RPMI7951 (cell line): ENCODE measurements at places on chromosomes 7 and 10.

DNA sequence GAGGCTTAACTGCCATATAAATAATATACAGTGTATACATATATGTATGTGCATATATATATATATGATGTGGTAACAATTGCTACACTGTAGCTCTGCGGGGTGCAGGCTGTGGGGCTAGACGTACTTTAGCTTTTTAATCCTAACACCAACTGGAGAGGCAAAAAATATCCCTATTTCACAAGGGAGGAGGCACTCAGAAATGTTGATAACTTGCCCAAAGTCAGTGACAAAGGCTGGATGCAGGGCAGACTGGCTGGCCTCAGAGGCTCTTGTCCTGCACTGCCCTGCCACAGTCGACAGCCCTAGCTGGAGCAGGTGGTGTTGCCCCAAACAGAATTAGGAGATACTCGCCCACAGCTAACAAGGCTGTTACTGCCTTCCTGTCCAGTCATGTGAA lies 1.5 kb upstream of the RELN start:
- DNase-seq, result no peak

GRCh38 chr7:84510505-84510904 lies 315.9 kb upstream of the SEMA3A start:
- no peak for DNase-seq

GRCh38 chr10:5274795-5275194 lies 78.2 kb downstream of the AKR1C4 start:
- DNase-seq, result no peak

DNA sequence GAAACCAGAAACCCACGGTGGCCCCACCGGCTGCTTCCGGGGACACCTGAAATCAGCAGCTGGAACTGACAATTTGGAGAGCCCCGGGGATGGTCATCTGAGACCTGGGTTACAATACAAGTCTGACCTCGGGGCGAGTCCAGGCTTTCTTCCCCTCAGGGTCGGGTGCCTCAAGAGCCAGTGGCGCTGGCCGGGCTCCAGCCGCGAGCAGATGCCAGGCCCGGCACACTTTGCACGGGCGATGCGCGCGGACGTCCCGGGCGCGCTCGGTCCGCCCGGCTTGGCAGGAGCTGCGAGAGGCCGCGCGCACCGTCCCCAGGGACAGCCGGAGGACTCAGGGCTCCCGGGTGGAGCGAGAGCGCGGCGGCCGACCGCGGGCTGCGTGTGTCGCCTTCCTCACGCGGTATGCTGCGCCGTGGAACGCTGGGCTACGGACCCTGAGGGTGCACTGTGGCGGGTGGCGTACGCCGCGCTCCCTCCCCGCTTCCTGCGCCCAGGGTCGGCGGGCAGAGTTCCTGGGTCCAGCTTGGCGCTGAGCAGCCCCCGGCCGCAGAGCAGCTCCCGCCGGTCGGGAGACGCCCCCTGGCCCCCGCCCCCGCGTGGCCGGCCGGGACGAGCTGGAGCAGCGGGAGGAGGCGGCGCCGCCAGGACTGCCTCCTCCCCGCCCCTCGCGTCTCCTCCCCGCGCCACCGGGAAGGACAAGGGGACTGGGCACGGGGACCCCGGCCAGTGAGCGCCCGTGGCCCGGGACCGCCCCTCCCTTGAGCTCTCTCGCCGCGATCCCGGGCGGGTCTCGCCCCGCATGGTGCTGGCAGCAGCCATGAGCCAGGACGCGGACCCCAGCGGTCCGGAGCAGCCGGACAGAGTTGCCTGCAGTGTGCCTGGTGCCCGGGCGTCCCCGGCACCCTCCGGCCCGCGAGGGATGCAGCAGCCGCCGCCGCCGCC lies at the start of gene RBM20:
Gene RBM20 (plus strand): TSS at position 684 of the 945 bp plus-strand sequence. CDS start 119 bp downstream, at position 803.
- DNase-seq, result peak; percentile 28

- DNase-seq, result peak; percentile 63
Observed at GRCh38 chr7:41685684-41686083, 17.2 kb downstream of the INHBA start.

DNA sequence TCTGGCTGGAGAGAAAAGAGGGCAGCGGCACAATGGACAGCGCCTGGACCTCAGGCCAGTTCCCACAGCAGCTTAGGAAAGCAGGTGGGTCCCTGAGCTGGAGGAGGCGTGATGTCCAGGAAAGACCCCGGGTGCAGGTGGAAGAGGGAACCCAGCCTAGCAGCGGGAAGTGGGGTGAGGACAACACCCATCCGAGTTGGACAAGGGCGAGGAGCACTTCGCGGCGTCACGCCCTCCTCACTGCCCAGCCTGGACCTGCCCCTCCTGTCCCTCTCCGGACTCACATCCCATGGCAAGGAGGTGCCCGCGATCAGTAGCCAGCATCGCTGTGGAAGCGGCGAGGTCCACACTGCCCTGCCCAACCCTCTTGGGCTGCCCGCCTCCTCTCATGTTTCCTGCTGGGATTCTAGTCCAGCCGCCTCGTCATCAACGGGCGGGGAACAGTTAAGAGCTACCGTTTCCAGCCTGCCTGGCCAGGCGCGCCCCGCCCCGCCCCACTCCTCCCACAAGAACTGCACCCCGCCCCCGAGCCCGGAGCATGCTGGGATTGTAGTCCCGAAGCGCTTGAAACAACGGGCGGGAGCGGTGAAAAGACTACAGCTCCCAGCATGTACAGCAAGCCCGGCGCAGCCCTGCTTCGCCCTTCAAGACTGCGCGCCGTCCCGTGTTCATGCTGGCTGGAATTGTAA lies 930.6 kb upstream of the ZNF722 start:
- peak; percentile 35 for DNase-seq

DNA sequence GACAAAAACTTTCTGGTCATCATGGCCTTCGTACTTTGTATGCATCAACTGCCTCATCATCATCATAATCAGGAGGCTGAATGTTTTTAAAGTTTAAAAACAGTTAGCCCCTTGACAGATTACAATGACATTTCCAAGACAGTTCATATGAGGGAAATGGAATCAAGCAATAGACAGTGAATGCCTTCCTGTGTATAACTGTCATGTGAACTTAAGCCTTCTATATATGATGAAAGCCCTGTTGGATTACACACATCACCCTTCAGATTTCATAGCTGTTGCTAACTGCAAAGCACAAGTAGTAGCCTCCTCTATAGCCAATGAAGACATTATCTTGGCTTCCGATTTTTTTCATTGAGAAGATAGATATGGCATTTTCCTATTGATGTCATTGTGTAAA lies 154.0 kb downstream of the PLXDC2 start:
- DNase-seq, result no peak

GRCh38 chr7:92297736-92298135 lies 52.0 kb downstream of the ANKIB1 start:
- DNase-seq, result no peak

DNA sequence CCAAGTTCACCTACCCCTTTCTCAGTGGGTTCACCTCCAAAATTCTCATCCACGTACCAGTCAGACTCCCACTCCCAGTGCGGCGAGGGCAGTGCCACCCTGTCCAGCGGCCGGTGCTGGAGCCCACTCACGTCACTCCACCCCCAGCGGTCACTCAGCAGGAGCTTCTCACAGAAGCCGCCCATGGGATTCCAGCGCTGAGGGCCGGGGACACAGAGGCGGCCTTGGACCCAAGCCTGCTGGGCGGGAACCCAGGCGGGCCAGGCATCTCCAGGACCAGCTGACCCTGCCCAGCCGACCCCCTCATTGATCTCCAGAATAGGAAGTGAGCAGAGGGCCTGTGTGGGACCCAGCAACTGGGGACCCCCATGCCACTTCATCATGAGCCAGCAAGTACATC lies 7.2 kb downstream of the TECPR1 start:
- DNase-seq, result no peak

- DNase-seq, result no peak
Observed at GRCh38 chr7:47031786-47032535, 550.0 kb downstream of the TNS3 start.

DNA sequence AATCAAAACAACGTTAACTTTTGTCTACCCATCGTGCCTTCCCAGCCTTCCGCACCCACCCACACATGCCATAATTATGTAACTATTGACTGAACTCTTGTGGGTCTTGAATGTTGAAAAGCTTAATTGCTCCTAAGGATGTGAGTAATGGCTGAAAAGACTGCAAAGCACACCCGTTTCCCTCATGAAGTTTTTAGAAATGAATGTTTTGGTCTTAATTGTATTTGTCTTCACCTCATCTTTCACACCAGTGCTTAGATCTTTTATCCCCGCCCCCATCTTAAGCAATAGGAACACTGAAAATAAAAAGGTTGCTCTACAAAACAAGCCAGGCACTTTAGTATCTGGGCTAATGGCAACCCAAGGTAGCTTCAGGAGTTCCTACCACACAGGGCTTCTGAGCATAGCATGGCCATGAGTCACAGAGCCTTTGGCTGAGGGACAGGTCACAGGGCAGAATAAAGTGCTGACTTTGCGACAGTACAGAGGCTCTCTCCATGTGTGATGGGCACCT lies 690.5 kb downstream of the PARD3 start:
- DNase-seq, result peak; percentile 95

DNA sequence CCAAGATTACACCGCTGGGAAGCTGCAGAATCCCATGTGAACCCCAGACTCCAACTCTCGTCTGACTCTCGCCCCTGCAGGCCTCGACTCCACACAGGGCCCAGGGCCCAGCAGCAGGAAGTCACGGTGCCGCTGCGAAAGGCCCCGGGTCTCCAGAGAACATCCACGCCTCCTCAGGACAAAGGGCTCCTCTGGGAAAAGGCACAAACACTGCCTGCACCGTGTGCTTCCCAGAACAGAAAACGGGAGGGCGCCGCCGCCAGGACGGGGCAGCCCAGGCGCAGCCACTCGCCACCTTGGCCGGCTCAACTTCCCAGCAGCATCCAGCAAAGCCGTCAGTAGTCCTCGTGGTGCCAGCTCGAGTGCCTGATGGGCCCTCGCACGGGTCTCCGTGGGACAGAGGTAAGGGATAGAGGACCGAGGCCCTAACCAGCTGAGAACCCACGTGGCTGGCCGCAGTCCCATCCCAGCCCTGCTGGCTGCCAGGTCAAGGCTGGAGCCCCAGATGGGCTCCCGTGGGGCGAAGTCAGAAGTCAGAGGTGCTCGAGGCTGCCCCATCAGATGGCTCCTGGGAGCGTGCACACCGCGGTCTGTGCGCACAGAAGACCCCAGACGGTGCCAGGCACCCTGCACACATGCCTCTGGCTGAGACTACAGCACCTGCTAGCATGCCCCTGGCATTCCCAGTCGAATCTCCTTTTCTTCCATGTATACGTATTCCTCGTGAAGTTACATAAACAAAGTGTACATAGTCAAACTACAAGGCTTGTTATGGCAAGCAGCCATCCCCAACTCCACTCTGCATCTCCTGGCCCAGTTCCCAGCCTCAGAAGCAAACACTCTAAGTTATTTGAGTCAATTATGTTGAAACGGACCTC lies 60.2 kb downstream of the MAD1L1 start:
- DNase-seq, result peak; percentile 38

GRCh38 chr7:31958226-31958625 lies 112.0 kb downstream of the PDE1C start:
- peak; percentile 47 for DNase-seq

DNA sequence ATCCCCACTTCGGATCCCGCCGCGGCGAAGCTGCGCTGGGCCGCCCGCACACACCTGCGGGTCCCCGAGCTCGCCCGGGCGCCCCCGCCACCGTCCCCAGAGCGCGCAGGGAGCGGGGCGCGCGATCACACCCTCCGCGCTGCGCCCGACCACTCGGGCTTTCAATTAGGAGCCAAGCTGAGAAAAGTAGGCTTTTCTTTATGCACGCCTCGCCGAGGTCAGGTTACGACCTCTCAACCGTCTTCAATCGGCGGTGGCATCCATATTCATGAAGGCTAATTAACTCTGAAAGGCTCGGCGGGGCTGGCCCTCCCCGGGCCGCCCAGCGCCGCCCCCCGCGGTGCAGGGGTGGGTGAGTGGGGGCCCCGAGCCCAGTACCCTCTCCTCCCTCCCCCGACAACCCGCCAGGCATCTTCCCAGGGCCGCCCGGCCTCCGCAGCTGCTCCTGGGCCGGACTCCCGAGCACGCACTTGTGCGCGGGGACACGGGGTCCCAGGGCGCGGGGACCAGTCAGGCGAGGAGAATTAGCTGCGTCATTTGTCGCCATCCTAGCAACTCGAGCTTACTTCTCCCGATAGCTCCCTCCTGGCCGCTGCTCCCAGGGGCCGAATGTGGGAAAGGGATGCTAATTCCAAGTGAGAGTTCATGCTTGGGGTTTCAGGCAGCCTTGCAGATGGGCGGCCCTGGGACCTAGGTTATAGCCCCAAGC lies 155.5 kb upstream of the LYZL2 start:
- peak; percentile 88 for DNase-seq

GRCh38 chr7:25842201-25842733 lies 309.7 kb upstream of the NFE2L3 start:
- no peak for DNase-seq

DNA sequence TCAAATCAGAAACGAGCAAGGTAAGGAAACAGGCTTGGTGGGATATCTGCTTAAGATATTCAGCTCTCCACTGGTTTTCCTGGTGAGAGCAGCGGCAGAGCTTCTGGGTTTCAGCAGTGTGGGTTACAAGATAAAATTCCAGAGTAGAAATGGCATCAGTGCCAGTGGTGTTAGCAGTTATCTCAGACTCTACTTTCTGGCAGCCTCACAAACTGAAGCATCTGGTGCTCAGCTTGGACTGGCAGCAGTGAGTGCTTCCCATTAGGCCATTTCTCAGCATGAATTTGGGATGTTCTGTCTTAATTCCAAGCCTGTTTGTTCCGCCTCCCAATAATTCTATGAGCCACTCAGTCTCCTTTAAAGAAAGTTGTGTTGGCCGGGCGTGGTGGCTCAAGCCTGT lies 6.9 kb upstream of the GSTO2 start:
- DNase-seq, result no peak

DNA sequence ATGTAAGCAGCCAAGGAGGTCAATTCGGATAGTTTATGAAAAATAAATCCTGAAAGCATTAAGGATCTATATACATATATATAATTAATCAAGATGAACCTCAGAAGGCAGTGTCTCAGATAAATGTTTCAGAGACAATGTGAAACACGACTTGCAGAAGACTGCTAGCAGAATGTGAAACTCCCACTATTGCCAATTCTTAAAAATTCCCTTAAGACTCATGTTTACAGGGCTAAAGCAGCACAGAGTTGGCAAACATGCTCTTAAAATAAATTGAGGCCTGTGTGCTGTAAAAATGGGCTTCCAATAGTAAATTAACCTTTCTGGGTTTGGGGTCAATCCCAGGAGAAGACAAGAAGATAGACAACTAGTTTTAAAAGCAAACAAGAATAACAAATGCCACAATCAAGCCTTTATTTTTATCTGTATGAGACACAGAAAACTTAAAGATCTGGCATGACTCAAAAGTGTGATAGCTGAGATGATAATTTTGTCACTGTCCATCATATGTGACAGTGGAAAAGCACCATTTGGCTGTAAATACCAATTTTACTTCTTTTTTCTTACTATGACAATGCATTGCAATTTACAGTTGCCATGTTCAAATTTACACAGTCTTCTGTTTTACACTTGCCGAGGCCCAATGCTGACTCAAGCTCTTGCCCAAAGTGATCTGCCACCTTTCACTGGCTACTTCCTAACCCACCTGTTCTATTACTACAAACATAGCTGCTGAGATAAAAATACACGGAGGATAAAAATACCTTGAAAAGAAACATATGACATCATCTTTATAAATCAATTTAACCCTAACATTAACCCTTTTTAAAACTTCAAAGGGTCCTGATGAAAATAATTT lies 78.6 kb downstream of the CHCHD3 start:
- DNase-seq, result no peak

- DNase-seq, result peak; percentile 3
Observed at GRCh38 chr10:111360260-111360925, 283.6 kb downstream of the ADRA2A start.

- no peak for DNase-seq
Observed at GRCh38 chr7:8213381-8213780, 48.6 kb downstream of the ICA1 start.

GRCh38 chr10:59654007-59654406 lies 55.6 kb downstream of the SLC16A9 start:
- no peak for DNase-seq
